ENCODE measurements at places on chromosomes 3 and 15. TPM values are rescaled to one million over a fixed set of nuclear protein-coding genes. Genes with fewer than 3 reads are reported as not detected.

- DNase-seq = no peak
Measured at GRCh38 chr15:27701956-27702355, 397.2 kb downstream of the OCA2 start.

GRCh38 chr15:67164811-67165253 lies 89.6 kb downstream of the AAGAB start:
- DNase-seq = no peak

- DNase-seq = no peak
Measured at GRCh38 chr15:55694652-55695150, 48.3 kb downstream of the PRTG start.

GRCh38 chr15:100588638-100589242 lies 13.2 kb downstream of the LINS1 start:
- no peak for DNase-seq

Gene TMEM266
- not detected for total RNA-seq

Gene KNG1
- not detected for total RNA-seq

DNA sequence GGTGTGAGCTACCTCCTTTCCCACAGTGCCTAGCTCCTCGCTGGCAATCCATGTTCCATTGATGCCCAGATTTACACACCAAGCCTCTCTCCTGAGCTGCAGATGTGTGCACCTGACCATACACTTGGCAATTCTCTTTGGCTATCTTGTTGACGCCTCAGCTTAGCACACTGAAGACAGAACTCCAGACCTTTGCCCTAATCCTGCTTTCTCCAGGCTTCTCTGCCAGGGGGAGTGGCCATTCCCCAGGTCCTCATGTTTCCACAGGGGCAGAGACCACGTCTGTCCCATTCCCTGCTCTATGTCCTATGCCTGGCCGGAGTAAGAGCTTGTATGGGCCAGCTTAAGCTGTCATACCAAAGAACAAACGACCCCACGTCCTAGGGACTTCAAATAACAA lies 30.2 kb upstream of the ALDH1L1 start:
- DNase-seq = no peak

- DNase-seq = no peak
Measured at GRCh38 chr3:46812237-46812791, 50.9 kb downstream of the MYL3 start.

DNA sequence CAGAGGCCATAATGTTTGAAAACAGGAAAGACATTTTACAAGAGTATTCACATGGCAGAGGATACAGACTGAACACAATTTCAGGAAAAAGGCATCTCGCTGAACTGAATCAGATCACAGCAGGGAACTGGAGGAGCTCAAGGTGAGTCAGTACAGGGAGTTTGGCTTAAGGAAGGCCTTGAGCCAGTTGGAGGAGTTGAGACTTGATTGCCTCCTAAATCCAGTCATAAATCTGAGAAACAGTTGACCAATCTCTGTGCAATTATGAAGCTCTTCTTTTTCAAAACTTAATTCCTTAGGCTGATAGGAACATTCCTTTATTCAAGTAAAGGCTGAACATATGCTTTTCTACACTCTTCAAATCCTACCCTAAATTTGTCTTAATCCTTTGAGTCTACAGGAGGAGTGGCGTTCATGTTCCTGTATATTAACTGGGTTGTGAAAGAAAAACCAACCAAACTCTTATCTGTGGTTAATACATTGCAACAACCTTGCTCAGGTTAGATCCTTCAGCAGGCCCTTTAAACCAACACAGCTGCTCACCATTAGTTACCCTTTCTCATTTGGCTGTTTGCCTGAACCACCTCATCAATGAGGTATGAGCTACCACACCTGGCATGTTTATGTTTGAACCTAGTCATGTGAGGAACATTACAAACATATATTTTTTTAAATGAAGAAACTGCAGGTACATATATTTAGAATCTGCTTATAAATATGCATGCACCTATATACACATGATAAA lies 404.1 kb upstream of the ATP11B start:
- DNase-seq = no peak

DNA sequence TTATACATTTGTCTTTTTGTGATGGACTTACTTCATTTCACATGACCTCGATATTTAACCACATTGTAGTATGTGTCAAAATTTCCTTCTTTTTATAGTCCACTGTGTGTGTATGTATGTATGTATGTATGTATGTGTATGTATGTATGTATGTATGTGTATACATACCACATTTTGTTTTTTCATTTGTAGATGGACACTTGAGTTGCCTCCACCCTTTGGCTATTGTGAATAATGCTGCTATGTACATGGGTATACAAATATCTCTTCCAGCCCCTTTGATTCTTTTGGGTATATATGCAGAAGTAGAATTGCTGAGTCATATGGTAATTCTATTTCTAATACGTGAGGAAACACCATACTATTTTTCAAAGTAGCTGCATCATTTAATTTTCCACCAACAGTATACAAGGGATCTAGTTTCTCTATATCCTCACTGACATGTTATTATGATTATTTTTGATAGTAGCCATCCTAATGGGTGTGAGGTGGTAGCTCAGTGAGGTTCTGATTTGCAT lies 228.2 kb downstream of the OPA1 start:
- DNase-seq = no peak

DNA sequence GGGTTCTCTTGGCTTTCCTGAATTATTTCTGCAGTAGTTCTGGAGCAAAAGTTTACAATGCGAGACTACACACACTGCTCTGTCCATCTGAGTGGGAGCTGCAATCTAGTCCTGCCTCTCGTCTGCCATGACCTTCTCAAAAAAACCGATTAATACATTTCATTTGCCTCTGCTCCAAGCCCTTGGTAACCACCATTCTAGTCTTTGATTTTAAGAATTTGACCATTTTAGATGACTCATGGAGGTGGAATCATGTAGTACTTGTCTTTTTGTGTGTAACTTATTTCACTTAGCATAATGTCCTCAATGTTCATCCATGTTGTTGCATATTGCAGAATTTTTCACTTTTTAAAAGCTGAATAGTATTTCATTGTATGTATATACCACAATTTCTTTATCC lies 356.9 kb downstream of the SV2B start:
- no peak for DNase-seq

- DNase-seq = no peak
Measured at GRCh38 chr3:17514597-17514996, 227.8 kb downstream of the TBC1D5 start.

- no peak for DNase-seq
Measured at GRCh38 chr3:72128921-72129320, 344.0 kb upstream of the PROK2 start.

Gene MYRIP
- 12.7 TPM for total RNA-seq

Gene ZNF860
- 0.43 TPM for total RNA-seq

GRCh38 chr3:55720614-55721013 lies 233.5 kb upstream of the WNT5A start:
- DNase-seq = no peak

DNA sequence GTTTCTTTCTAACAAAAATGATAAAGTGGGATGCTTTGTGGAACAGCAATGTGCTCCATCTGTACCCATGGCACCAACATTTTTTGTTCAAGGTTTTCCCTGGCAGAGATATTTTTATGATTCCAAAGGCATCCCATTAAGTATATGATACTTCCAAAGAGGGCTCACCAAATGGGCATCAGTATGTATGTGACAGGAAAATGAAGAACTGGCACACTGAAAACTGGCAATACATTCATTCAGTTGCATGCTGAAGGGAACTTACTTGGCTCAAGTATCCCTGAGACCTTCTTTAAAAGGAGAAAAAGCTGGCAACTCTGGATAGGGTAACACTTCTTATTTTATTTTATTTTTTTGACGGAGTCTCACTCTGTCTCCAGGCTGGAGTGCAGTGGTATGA lies 249.8 kb downstream of the IL20RB start:
- DNase-seq = no peak

DNA sequence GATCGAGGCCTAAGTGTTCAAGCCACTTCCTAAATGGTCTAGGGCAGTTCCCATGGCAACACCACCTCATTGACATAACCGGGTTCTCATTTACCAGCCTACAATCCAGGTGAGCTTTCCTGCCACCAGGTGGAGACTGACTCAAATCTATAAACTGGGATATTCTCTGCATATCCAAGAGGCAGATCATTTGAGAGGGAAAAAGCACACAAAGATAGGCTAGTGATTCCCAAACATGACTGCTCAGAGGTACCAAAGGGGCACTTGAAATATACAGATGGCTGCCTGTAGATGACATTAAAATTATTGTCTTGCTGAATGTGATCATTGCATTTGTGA lies 141.3 kb upstream of the PROK2 start:
- no peak for DNase-seq

- no peak for DNase-seq
Measured at GRCh38 chr3:7977245-7978086, 524.2 kb upstream of the LMCD1 start.

- no peak for DNase-seq
Measured at GRCh38 chr15:100859970-100860828, 19.4 kb upstream of the ALDH1A3 start.

GRCh38 chr15:62946940-62947339 lies 95.6 kb upstream of the TPM1 start:
- DNase-seq = no peak

Gene KLHL40
- total RNA-seq = not detected

DNA sequence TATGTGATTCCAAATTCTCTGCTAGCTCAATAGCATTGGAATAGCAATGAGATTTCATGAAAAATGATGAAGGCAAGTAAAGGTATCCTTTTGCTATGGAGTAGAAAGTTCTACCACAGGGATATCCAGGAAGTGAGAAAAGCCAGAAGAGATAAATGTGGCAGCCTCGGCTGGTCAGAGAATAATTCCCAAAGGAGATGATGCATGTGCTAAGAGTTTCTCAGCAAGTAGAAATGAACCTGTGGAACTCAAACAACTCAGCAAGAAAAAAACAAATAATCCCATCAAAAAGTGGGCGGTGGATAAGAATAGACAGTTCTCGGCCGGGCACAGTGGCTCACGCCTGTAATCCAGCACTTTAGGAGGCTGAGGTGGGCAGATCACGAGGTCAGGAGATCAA lies 38.2 kb downstream of the ALS2CL start:
- no peak for DNase-seq

Gene RMDN3
- total RNA-seq = 6.0 TPM
